ENCODE measurements at places on chromosomes 1 and 21.
A peak's percentile ranks its signal among the peaks of the same experiment; 100 is the strongest.

- no peak for DNase-seq
- peaks cover 13% of the 10 kb centered on the region for H3K4me1 ChIP-seq
- H3K36me3 ChIP-seq = no peaks in the 10 kb centered on the region
- no peak overlapping the region for H3K27ac ChIP-seq
- no peaks in the 10 kb centered on the region for H3K27me3 ChIP-seq
- no peak overlapping the region for H3K4me3 ChIP-seq
These were observed 5.1 kb upstream of the HDAC1 start for GRCh38 chr1:32286763-32287162.

- H3K27ac ChIP-seq = no peak overlapping the region
- no peak overlapping the region for H3K4me3 ChIP-seq
These were observed 58.4 kb upstream of the TENT5B start for GRCh38 chr1:27071049-27071416.

DNA sequence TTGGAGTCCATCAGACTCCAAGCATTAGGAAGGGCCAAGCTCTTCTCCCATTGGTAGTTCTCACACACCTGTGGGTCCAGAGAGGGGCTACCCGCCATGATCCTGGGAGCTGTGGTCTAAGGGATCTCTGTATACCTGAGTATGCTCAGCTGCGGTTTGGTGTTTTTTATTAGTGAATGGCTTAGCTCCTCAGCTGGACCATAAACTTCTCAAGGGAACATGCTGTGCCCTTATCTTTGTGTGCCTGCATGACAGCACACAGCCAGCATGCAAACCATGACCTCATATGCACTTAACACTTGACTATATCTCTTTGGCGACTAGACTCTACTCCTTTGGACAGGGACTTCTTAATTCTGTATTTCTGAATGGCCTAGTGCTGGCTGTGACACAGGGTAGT, 94.5 kb downstream of the CD58 start:
- no peak for DNase-seq
- no peaks in the 10 kb centered on the region for H3K27me3 ChIP-seq
- H3K27ac ChIP-seq = peak overlapping the region; percentile 81
- H3K4me3 ChIP-seq = no peak overlapping the region
- peaks cover 25% of the 10 kb centered on the region for H3K4me1 ChIP-seq

GRCh38 chr1:205991237-205991636, 12.0 kb downstream of the RAB7B start:
- no peak overlapping the region for H3K27ac ChIP-seq
- H3K36me3 ChIP-seq = peaks cover 47% of the 10 kb centered on the region
- H3K4me1 ChIP-seq = no peaks in the 10 kb centered on the region
- DNase-seq = no peak

- peaks cover 35% of the 10 kb centered on the region for H3K4me1 ChIP-seq
- peak; percentile 91 for DNase-seq
- no peaks in the 10 kb centered on the region for H3K36me3 ChIP-seq
- peak overlapping the region; percentile 55 for H3K4me3 ChIP-seq
- H3K27ac ChIP-seq = peak overlapping the region; percentile 45
These were observed 87.8 kb downstream of the PRKAB2 start for GRCh38 chr1:147084273-147085096.

DNA sequence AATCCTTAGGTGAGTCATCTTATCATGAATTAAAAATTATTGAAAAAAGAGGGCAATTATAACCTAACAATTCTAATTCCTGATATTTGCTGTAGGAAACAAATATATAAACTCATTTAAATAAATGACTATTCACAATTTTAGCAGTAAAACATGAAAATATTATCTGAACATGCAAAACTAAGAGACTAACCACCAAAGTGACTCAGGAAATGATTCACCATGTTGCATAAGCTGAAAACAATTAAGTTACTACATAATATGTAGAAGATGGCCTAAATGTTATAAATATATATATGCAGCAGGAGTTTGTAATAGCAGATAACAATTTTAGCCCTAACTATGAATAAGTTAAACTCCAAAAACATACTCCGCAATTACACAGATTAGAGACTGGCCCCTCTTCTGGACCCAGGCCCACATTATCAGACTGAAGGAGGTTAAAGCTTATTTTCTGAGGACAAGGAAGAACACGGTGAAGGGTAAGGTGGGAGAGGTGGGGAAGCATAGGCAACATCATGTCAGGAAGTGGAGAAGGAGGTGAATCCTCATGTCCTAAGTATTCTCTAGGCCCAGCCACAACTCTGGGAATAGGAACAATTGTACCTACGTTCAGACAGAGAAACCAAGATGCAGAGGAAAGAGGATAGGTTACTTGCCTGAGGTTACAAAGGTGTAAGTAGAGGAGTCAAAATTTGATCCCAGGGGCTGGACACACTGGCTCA, 15.6 kb upstream of the AIM2 start:
- H3K27me3 ChIP-seq = no peaks in the 10 kb centered on the region
- no peak overlapping the region for H3K4me3 ChIP-seq
- no peak for DNase-seq
- no peaks in the 10 kb centered on the region for H3K36me3 ChIP-seq

GRCh38 chr1:119150150-119150549, 9.7 kb upstream of the WARS2 start:
- H3K36me3 ChIP-seq = peaks cover 20% of the 10 kb centered on the region
- no peaks in the 10 kb centered on the region for H3K27me3 ChIP-seq
- H3K4me3 ChIP-seq = no peak overlapping the region
- no peaks in the 10 kb centered on the region for H3K4me1 ChIP-seq
- no peak for DNase-seq

GRCh38 chr1:236089046-236089773, 24.3 kb upstream of the NID1 start:
- no peaks in the 10 kb centered on the region for H3K36me3 ChIP-seq
- peaks cover 8% of the 10 kb centered on the region for H3K4me1 ChIP-seq
- H3K27ac ChIP-seq = no peak overlapping the region
- H3K4me3 ChIP-seq = no peak overlapping the region
- H3K27me3 ChIP-seq = no peaks in the 10 kb centered on the region

DNA sequence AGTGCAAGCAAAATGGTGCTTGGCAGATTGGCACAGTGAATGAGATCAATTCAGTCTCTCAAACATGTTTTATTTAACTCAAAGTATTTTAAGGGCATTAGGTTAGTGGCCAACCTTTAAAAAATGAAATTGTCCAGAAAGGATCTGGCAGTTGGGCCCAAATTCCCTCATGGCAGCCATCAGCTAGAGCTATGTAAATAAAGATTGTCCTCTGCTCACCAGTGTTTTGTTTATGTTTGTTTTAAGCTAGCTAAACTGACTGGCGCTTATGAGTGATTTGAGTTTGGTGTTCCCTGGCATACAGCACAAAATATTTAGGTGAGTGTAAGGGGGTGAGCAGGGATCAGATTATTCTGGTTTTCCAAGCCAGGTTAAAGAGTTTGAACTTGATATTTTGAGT, 18.1 kb downstream of the HDAC1 start:
- no peak overlapping the region for H3K4me3 ChIP-seq
- no peak for DNase-seq
- H3K27me3 ChIP-seq = no peaks in the 10 kb centered on the region

GRCh38 chr1:19375631-19376400, 63.7 kb downstream of the SLC66A1 start:
- H3K4me1 ChIP-seq = peaks cover 8% of the 10 kb centered on the region
- DNase-seq = no peak
- no peaks in the 10 kb centered on the region for H3K27me3 ChIP-seq
- H3K27ac ChIP-seq = peak overlapping the region; percentile 7

- H3K4me3 ChIP-seq = no peak overlapping the region
- H3K27ac ChIP-seq = no peak overlapping the region
- DNase-seq = no peak
- no peaks in the 10 kb centered on the region for H3K4me1 ChIP-seq
- H3K27me3 ChIP-seq = no peaks in the 10 kb centered on the region
These were observed 104.2 kb upstream of the GCLM start for GRCh38 chr1:94013367-94013878.

- no peak overlapping the region for H3K27ac ChIP-seq
- H3K36me3 ChIP-seq = no peaks in the 10 kb centered on the region
- peaks cover 7% of the 10 kb centered on the region for H3K4me1 ChIP-seq
- no peaks in the 10 kb centered on the region for H3K27me3 ChIP-seq
- no peak overlapping the region for H3K4me3 ChIP-seq
- DNase-seq = no peak
These were observed 34.5 kb downstream of the POFUT2 start for GRCh38 chr21:45253180-45253579.

- H3K27ac ChIP-seq = no peak overlapping the region
- H3K4me1 ChIP-seq = no peaks in the 10 kb centered on the region
- H3K4me3 ChIP-seq = no peak overlapping the region
- DNase-seq = peak; percentile 46
- H3K27me3 ChIP-seq = no peaks in the 10 kb centered on the region
These were observed 51.8 kb upstream of the FAM89A start for GRCh38 chr1:231091831-231092301.

DNA sequence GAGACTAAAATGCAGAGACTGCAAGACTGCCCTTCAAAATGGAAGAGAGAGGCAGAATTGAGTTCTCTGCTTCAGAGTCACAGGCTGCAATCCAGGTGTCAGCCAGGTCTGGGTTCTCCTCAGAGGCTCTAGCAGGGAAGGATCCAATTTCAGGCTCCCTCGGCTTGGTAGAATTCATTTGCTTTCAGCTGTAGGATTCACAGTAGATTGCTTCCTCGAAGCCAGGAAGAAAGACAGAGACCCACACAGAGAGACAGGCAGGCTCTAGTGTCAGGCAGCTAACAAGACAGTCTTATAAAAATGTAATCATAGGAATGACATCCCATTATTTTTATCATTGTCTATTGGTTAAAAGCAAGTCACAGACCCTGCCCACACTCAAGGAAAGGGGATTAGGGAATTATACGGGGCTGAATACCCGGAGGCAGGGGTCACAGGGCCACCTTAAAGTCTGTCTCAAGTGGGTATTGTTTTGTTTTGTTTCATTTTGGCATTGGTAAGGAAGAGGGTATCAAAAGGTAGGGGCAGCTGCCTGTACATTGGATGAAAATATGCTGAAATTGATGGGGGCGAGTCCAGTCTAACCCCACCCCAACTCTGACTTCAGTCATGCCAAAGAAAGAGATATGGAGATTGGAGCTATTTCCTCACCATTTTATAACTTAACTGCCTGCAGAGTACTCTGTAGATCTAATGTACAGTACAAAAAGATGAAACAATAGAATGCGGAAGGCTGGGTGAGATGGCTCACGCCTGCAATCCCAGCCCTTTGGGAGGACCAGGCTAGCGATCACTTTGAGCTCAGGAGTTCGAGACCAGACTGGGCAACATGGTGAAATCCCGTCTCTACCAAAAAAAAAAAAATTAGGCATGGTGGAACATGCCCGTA, 9.5 kb upstream of the TBCE start:
- no peaks in the 10 kb centered on the region for H3K27me3 ChIP-seq
- DNase-seq = no peak
- no peak overlapping the region for H3K27ac ChIP-seq
- no peaks in the 10 kb centered on the region for H3K4me1 ChIP-seq
- no peaks in the 10 kb centered on the region for H3K36me3 ChIP-seq
- H3K4me3 ChIP-seq = no peak overlapping the region

GRCh38 chr1:231187571-231187970, 25.7 kb downstream of the TRIM67 start:
- DNase-seq = peak; percentile 28
- H3K4me1 ChIP-seq = no peaks in the 10 kb centered on the region
- H3K27me3 ChIP-seq = peaks cover 10% of the 10 kb centered on the region
- H3K27ac ChIP-seq = no peak overlapping the region
- H3K4me3 ChIP-seq = no peak overlapping the region

- no peak overlapping the region for H3K27ac ChIP-seq
- no peaks in the 10 kb centered on the region for H3K27me3 ChIP-seq
- no peaks in the 10 kb centered on the region for H3K36me3 ChIP-seq
- H3K4me3 ChIP-seq = no peak overlapping the region
- peaks cover 22% of the 10 kb centered on the region for H3K4me1 ChIP-seq
- no peak for DNase-seq
These were observed 2.6 kb upstream of the PTPRU start for GRCh38 chr1:29233693-29234092.

- H3K4me3 ChIP-seq = no peak overlapping the region
- no peaks in the 10 kb centered on the region for H3K4me1 ChIP-seq
- H3K27ac ChIP-seq = peak overlapping the region; percentile 32
- H3K36me3 ChIP-seq = no peaks in the 10 kb centered on the region
- H3K27me3 ChIP-seq = no peaks in the 10 kb centered on the region
These were observed 55.5 kb downstream of the CLIC6 start for GRCh38 chr21:34724131-34724856.

- no peak for DNase-seq
- H3K27ac ChIP-seq = peak overlapping the region; percentile 99
- no peaks in the 10 kb centered on the region for H3K36me3 ChIP-seq
- peaks cover 64% of the 10 kb centered on the region for H3K4me1 ChIP-seq
These were observed 643 bp downstream of the COQ8A start for GRCh38 chr1:226940806-226941067.

GRCh38 chr1:89451011-89451410, 73.6 kb upstream of the LRRC8B start:
- H3K27ac ChIP-seq = no peak overlapping the region
- no peak overlapping the region for H3K4me3 ChIP-seq

DNA sequence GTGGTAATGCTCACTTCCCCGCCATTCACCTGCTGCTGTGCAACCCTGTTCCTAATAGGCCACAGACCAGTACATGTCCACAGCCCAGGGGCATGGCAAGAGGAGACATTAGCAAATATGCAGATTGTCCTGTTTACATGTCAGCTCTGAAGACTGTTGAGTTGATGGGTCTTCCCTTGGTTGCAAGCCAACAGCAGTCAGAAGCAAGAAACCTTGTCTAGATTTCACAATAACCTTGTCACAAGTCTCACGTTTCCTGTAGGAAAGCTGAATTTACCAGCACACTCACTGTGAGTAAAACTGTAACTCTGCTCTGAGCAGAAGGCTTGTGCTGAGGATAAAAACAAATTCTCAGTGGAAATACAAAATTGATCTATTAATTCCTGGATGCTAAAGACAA, 195.1 kb downstream of the HLX start:
- no peaks in the 10 kb centered on the region for H3K4me1 ChIP-seq
- peak; percentile 16 for DNase-seq
- no peaks in the 10 kb centered on the region for H3K36me3 ChIP-seq
- no peaks in the 10 kb centered on the region for H3K27me3 ChIP-seq
- H3K4me3 ChIP-seq = no peak overlapping the region

- H3K27ac ChIP-seq = no peak overlapping the region
- no peaks in the 10 kb centered on the region for H3K36me3 ChIP-seq
- no peaks in the 10 kb centered on the region for H3K4me1 ChIP-seq
- no peak for DNase-seq
These were observed 46.4 kb downstream of the BEND5 start for GRCh38 chr1:48730164-48730910.

DNA sequence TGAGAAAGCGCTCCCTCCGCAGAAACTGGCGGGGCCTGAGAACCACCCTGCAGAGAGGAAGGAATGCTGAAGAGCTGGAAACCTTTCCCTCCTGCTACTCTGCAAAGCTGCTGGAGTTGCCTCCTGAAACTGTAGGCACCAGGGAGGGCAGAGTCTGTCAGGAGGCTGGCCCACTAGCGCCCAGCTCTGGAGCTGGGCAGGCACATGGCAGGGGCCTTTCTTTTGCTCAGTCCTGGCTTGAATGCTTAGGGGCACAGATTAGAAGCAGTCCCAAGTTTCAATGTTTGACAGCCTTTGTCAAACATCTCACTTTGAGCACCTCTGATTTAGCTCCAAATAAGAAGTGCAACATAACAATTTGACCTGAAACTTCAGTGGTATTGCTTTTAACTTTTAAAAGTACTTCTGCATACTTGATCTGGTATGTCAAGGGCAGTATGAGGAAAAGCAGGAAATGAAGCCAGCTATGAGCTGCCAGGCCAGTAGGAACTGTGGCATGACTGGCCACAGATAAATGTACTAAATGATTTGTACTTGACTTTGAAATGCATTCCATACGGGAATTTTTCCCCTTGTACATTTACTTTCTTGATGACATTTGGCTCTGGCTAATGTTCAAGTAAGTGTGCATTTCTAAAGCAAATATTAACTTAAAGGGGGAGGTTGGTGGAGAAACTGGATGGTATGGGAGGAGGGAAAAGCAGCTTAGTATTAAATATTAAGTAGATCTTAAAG, 7.2 kb downstream of the C1orf116 start:
- peaks cover 10% of the 10 kb centered on the region for H3K36me3 ChIP-seq
- peak overlapping the region; percentile 91 for H3K27ac ChIP-seq
- no peaks in the 10 kb centered on the region for H3K27me3 ChIP-seq
